ENCODE measurements at places on chromosomes 16 and 17. TPM values are rescaled to one million over a fixed set of nuclear protein-coding genes. Genes with fewer than 3 reads are reported as not detected.
A peak's percentile ranks its signal among the peaks of the same experiment; 100 is the strongest.

Gene CRYBA1
- total RNA-seq, result not detected

Gene RARA
- total RNA-seq, result 10.2 TPM

- peak; percentile 36 for DNase-seq
Measured at GRCh38 chr17:49557312-49558024, 18.2 kb upstream of the NXPH3 start.

- DNase-seq, result peak; percentile 64
Measured at GRCh38 chr16:24508614-24509013, 30.8 kb upstream of the RBBP6 start.

DNA sequence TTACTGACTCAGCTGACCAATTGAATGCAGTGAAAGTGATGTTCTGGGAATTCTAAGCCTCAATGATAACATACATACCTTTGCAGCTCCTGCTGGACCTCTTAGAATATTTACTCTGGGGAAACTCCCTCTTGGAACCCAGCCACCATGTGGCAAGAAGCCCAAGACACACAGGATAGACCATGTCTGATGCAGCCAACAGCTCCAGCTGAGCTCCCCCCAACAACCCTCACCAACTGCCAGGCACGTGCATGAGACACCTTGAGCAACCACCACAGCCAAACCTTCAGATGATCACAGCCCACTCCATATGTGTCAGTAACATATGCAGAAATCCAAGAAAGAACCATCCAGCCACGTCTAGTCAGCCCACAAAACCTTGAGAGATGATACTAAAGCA, 53.0 kb downstream of the XYLT1 start:
- no peak for DNase-seq

GRCh38 chr17:67845374-67845773, 20.1 kb downstream of the BPTF start:
- DNase-seq, result no peak

GRCh38 chr16:17343028-17343427, 127.7 kb downstream of the XYLT1 start:
- DNase-seq, result peak; percentile 46

GRCh38 chr17:2964831-2965230, 98.6 kb downstream of the OR1D5 start:
- DNase-seq, result no peak

DNA sequence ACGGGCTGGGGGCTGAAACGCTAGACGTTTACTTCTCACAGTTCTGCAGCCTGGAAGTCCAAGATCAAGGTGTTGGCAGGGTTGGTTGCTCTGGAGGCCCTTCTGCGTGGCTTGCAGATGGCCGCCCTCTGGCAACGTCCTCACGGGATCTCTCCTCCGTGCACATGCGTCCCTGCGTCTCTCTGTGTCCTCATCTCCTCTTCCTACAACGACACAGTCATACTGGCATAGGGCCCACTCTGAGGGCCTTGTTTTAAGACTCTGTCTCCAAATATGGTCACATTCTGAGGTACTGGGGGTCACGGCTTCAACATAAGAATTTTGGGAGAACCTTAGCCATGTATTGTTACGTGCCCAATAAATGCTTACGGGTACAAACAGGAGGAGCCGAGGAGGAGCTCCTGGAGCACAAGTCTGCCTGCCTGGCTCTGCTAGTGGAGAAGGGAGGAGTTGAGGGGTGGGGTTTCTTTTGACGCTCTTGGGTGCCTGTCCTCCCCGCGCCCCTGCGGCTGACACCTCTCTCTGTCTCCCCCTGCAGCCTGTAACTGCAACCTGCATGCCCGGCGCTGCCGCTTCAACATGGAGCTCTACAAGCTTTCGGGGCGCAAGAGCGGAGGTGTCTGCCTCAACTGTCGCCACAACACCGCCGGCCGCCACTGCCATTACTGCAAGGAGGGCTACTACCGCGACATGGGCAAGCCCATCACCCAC, 141.1 kb downstream of the NTN1 start:
- no peak for DNase-seq

DNA sequence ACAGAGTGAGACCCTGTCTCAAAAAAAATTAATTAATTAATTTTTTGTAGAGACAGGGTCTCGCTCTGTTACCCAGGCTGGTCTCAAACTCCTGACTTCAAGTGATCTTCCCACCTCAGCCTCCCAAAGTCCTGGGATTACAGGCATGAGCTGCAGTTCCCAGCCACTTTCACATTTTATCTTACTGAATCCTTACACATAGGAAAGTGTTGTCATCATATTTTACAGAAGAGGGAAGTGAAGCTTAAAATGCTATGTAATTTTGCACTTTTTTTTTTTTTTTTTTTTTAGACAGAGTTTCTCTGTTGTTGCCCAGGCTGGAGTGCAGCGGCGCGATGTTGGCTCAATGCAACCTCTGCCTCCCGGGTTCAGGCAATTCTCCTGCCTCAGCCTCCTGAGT, 21.1 kb upstream of the ZNF629 start:
- no peak for DNase-seq

- DNase-seq, result no peak
Measured at GRCh38 chr17:42285346-42286050, 2.8 kb upstream of the STAT5A start.

- DNase-seq, result no peak
Measured at GRCh38 chr17:29096094-29096493, 53.2 kb downstream of the PIPOX start.

DNA sequence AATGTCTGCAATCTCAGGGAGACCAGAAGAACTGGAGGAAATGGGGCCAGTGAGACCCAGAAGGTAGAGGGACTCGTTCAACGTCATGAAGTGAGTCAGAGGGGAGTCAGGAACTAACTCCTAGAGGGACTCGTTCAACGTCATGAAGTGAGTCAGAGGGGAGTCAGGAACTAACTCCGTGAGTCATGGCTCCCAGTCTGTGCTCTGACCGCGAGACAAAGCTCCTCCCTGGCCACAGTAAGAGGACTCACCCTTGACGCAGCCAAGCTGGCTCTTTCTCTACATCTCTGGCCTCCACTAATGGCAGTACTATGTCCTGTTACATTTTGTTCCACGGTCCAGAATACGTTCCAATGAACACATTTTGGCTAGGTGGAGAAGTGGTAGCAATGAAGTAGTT, 902.5 kb downstream of the KCNJ2 start:
- peak; percentile 98 for DNase-seq

DNA sequence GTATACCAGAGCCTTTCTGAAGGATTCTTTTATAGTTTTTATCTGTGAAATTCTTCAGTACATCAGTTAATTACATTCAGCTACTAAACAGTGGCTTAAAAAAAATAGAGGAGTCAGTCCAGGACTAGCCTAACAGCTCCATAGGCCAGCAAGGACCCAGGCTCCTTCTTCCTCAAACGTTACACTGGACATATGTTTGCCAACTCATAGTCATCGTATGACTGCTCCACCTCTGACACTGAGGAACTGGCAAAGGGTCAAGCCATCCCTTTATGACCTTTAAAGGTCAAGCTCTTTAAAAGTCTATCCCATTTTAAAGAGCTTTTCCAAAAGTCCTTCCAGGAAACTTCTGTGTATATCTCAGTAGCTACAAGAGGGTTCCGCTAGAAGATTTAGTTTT, 36.6 kb downstream of the PHLPP2 start:
- no peak for DNase-seq

DNA sequence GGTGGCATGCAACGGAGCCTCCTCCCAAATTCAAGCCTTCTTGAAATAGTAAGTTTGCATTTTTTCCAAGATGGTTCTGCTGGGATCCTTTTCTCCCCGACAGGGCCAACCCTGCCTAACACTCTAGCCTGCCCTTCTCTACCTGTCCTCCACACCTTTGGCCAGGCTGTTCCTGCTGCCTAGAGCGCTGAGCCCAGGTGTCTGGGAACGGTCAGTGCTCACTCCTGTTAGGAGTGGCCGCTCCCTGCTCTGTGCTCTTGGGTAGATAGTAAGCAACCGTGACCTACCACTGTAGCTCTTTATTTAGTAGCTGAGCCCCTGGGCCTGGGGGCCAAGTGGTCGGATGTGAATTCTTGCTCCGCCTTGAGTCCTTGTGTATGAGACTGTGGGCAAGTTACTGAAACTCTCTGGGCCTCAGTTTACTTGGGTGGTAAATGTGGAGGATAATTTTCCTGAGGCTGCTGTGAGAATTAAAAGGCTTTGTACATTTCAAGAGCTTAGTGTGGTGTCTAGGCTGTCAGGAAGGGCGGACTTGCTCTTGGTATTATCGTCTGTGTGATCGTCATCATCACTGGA, 44.0 kb upstream of the GSE1 start:
- DNase-seq, result no peak

All from RPMI7951 (cell line).